ENCODE measurements at places on chromosomes 4 and X. TPM values are rescaled to one million over a fixed set of nuclear protein-coding genes. Genes with fewer than 3 reads are reported as not detected.

DNA sequence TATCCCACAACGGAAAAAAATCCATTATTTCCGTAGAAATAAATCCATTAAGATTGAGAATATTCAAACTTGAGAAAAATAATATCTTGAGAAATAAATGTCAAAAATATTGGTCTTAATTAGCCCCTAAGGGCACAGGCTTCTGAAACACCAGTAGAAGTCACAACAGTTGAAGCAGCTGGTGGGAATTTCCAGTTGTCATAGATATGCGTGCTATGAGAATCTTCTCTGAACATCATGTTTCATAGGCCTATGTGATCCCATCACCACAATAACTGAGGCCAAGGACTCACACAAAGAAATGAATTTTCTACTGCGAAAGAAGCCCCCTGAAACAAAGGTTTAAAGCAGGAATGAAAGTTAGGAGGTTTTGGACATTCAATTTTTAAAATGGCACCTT is 292.0 kb downstream of the DTHD1 start:
- no peak for ATAC-seq

CYSLTR1 gene
- total RNA-seq: 0.52 TPM

GRCh38 chr4:40256329-40256728 is 59.5 kb downstream of the RHOH start:
- ATAC-seq: peak; percentile 66

DNA sequence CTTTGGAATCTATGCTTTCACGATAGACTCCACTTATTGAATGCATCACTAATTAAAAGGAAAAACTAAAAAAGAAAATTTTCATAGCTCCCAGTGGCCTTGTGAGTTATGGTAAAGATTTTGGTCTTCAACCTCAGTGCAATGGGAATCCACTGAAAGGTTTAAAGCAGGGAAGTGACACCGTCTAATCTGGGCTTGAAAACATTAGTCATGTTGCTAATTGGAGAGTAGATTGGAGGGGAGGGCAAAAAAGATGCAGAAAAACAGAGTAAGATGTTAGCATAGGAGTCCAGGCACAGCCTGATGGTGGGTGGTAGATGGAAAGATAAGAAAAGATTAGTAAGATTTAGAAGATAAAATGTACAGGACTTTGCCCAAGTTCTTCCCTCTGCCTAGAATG is 633.1 kb upstream of the FTHL17 start:
- no peak for ATAC-seq

GRCh38 chr4:25481648-25482047 is 104.6 kb downstream of the ANAPC4 start:
- ATAC-seq: no peak

ATP1B4 gene
- not detected for total RNA-seq

- ATAC-seq: no peak
Measured at GRCh38 chr4:80225595-80225994, 28.3 kb downstream of the PRDM8 start.

- no peak for ATAC-seq
Measured at GRCh38 chr4:57194068-57194611, 84.0 kb upstream of the IGFBP7 start.

MAGED4 gene
- 1.4 TPM for total RNA-seq

MXRA5 gene
- 3.9 TPM for total RNA-seq

DNA sequence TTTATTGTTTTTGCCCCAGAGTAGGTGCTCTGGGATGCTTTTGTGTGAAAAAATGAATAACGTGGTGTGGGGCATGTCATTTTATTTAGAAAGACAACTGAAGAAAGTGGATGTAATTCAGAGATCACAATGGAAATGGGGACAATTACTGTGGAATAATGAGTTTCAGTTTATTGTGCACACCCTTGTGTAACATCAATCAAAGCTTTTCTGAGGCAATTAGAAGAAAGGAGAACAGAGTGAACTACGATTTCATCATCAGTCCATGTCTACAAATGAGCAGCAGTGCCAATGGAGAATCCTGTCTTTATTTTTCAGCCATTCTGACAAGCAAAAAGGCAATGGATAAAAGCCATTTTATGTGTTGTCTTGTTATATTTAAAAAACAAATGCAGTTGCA is 339.2 kb downstream of the TMA16 start:
- no peak for ATAC-seq

GRCh38 chr4:78818530-78819079 is 42.5 kb downstream of the BMP2K start:
- ATAC-seq: no peak

DNA sequence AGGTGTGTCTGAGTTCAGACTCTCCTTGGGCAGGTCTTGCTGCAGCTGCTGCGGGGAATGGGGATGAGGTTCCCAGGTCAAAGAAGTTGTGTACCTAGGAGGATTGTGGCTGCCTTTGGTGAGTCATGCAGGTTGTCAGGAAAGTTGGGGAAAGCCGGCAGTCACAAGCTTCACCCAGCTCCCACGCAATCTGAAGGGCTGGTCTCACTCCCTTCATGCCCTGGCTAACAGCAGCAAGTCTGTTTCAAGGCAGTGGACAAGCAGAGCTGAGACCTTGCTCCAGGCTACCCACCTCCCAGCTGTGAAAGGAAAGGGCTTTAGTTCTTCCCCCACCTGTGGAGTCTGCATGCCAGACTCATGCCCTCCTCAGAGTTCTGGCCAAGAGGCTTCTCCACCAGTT is 287.2 kb downstream of the DTHD1 start:
- ATAC-seq: no peak

SLC9B2 gene
- total RNA-seq: 6.1 TPM

- ATAC-seq: no peak
Measured at GRCh38 chr4:99362768-99363167, 10.2 kb upstream of the ADH1C start.

GRCh38 chr4:99648321-99648720 is 9.3 kb downstream of the C4orf54 start:
- no peak for ATAC-seq

GRCh38 chr4:157423526-157424020 is 203.0 kb downstream of the GRIA2 start:
- ATAC-seq: no peak

DCUN1D4 gene
- 19.2 TPM for total RNA-seq

UVSSA gene
- total RNA-seq: 11.0 TPM

CD40LG gene
- not detected for total RNA-seq

ANXA3 gene
- total RNA-seq: 51.0 TPM

DNA sequence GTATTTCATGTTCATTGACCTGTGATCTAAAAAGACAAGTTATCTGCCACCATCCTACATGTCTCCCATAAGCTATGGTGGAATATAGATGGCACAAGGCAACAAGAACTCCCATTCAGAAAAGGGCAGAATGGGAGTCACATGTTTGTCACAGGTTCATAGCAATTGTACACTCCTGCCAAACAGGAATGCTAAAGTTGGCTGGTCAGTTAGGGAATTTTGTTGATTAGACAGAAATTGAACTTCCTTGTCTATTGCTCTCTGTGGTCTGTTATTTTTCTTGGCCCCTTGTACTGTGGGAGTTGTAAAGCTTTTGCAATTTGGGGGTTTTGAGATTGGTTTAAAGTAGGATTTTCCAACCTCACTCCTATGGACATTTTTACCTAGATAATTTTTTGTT is 101.7 kb upstream of the SOD3 start:
- no peak for ATAC-seq

TLR8 gene
- 0.32 TPM for total RNA-seq

ATRX gene
- total RNA-seq: 34.2 TPM

MCTS1 gene
- 34.0 TPM for total RNA-seq

GRCh38 chrX:103310555-103311398 is at the start of gene BEX2:
Gene BEX2, minus strand, starts transcription at chrX:103310990. Its CDS starts 1,014 bp downstream, at chrX:103309976.
- peak; percentile 99 for ATAC-seq

GRCh38 chr4:131054489-131055019 is 1958.6 kb downstream of the C4orf33 start:
- ATAC-seq: no peak

GRCh38 chrX:149322316-149322715 is 182.8 kb downstream of the IDS start:
- no peak for ATAC-seq

NDUFB11 gene
- 67.4 TPM for total RNA-seq

DNA sequence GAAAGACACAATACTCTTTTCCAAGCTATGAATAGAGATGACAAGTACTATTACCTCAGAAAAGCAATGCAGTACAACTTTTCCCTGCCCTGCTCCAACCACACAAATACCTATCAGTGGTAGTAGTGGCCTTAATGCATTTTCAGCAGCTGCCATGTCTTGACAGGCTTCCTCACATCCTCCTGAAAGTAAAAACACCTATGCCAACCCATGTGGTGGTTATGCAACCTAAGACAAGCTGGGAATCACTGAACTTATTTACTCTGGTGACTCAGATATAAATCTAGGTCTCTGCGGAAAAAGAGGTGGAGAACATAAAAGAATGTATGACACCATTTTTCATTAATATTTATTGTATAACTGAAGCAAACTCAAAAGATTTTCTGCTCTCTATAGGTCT is 14.5 kb downstream of the WDFY3 start:
- ATAC-seq: peak; percentile 98

GYPA gene
- not detected for total RNA-seq

GABRG1 gene
- not detected for total RNA-seq

DNA sequence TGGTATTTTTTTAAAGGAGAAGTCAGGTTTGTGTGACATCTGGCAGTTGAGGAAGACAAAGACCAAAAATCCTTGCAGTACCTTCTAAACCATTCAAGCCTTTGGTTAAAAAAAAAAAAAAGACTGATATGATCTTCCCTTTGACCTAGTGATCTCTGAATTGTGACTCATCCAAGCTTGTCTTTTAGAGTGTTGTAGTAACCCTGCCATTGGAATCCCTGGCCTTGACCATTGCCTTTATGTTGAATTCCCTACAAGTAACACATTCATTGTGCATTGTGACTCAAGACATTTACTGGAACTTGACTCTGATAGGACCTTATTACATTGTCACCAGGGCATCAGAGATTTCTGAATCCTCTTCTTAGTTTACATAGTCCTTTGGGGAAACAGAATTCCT is 1469.0 kb downstream of the TECRL start:
- ATAC-seq: no peak

CT45A1 gene
- total RNA-seq: not detected

DNA sequence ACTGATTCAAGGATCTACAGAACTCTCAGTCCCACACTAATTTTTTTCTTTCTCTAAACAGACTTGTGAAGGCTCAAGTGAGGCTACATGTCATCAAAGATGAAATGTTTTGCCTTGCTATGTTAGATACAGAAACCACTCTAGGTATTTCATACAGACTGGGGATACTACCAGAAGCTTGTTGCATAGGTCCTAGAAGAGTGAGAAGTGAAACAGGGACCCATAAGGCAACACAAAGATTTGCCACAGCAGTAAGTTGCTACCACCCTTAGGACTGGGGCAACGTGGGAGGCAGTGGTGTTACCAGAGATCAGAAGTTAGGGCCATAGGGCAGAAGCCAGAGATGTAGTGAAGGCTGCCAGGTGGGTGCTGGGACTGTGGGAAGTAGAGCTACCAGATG is 50.7 kb upstream of the MID1IP1 start:
- ATAC-seq: no peak

COX18 gene
- 11.0 TPM for total RNA-seq

DNA sequence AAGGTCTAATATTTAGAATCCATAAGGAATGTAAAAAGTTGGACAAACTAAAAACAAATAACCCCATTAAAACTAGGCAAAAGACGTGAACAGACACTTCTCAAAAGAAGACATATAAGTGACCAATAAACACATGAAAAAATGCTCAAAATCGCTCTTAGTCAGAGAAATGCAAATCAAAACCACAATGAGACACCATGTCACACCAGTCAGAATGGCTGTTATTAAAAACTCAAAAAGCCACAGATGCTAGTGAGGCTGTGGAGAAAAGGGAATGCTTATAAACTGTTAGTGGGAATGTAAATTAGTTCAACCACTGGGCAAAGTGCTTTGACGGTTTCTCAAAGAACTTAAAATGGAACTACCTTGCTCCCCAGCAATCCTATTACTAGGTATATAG is 674.3 kb upstream of the MAGEB2 start:
- ATAC-seq: no peak
